ENCODE measurements at places on chromosomes 3 and 15.

DNA sequence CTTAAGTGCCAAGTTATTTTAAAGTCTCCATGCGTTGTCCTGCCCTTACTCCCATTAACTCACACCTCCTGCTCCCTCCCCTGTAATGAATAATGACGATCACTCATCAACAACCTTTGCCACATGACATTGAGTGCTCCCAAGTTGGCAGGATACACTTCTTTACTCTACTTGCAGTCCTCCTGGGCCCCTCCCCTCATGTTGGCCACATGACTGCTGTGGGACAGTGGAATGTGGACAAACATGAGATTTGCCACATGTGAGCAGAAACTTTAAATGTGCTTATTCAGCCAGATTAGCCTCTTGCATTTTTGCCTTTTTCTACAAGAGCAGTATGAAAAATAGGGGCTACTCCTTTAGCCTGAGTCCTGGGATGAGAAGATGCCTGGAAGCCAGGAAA is 167.9 kb downstream of the DCLK3 start:
- no peak for DNase-seq

DNA sequence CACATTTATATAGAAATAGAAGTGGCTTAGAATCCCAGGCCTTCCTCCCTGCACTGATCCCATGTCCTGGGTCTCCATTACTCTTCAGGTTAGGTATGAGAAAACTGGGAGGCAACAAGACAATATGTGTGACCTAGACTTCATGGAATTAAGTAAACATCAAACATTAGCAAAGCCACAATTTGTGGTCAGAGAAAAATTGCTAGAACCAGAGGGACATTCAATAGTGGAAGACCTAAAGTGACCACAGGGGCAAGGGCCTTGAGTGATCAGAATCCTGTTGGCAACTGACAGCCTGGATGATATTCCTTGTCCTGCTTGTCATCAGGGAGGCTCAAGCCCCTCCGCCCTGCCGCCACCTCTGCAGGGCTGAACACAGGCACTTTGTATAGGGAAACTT is 322.8 kb upstream of the CTNNB1 start:
- no peak for DNase-seq

DNA sequence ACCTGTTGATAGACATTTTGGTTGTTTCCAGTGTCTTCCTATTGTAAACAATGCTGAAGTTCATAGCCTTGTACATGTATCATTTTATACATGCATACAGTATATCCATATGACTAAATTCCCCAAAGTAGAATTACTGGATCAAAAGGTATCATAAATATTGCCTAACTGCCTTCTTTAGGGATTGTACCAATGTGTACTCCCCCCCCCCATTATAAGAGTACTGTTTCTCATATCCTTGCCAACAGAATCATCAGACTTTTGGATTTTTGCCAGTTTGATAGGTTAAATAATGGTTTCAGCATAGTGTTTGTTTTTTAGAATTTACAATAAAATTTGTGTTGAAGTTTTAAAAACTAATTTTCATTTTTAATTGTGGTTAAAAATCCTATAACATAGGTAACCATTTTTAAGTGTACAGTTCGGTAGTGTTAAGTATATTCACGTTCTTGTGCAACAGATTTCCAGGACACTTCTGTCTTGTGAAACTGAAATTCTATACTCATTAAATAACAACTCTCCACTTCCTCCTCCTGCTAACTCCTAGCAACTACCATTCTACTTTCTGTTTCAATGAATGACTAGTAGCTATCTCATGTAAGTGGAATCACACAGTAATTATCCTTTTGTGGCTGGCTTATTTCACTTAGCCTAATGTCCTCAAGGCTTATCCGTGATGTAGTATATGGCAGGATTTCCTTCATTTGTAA is 30.8 kb upstream of the MAP3K13 start:
- no peak for DNase-seq

DNA sequence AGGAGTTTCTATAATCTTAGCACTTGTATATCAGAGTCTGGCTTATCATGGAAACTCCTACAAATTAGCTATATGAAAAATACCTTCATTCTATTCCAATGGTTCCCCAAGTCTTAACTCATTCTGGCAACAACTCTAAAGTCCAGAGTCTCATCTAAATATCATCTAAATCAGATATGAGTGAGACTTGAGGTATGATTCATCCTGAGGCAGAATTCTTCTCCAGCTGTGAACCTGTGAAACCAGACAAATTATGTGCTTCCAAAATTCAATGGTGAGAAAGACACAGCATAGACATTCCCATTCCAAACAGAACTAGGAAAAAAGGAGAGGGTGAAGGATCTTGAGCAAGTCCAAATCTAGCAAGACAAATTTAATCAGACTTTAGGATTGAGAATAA is 138.8 kb downstream of the THRB start:
- DNase-seq = no peak

DNA sequence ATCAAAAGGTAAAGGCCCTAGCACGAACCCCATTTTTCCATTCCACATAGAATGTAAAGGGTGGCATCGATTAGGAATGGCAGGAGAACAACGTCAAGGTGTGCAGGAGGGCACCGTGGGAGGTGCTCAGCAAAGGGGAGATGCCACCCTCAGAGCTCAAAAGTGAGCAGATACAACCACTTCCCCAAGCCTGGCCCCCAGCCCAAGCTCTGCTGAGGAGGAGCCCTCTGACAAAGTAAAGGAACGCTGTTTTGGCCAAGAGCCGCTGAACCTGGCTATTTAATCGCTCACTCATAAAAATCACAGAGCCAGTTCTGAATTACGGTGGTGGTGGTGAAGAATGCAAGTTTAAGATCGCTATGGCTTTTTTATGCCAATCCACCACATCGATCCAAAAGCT is 12.4 kb downstream of the GNB5 start:
- no peak for DNase-seq

DNA sequence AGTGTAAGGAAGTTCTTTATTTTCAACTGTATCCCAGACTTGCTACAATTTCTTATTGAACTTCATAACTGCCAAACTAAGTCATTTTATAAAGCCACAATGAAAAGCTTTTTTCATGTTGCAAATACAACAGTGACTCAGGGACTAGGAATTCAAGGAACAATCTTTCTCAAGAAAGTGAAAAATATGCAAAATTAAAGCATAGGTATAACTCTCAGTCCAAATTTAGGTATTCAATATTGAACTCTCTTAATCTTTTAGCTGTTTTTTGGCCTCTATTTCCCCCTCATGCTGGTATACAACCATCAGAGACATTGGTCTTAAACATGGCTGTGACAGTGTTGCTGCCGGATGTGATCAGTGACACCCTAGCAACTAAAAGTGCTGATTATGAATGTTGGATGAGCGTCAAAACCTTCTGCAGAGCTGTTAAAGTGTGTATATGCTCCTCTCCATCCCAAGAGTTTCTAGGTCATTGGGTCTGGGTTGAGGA is 476.9 kb downstream of the ZNF385D start:
- no peak for DNase-seq

DNA sequence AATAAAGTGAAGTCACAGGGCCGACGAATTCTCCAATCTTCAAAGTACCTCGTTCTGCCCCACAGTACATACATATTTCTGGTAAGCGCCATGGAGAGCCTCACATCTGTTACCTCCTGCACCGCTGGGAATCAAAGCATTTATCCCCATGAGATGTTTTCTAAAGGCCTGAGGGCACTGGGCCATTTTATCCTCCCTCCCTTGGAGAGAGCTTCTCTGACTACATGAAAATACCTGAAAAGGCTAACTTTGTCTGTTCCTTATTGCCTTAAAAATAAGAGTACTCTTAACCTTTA is 148.1 kb downstream of the RORA start:
- DNase-seq = no peak

- no peak for DNase-seq
These were observed 242.0 kb upstream of the FEZF2 start for GRCh38 chr3:62615258-62615849.

DNA sequence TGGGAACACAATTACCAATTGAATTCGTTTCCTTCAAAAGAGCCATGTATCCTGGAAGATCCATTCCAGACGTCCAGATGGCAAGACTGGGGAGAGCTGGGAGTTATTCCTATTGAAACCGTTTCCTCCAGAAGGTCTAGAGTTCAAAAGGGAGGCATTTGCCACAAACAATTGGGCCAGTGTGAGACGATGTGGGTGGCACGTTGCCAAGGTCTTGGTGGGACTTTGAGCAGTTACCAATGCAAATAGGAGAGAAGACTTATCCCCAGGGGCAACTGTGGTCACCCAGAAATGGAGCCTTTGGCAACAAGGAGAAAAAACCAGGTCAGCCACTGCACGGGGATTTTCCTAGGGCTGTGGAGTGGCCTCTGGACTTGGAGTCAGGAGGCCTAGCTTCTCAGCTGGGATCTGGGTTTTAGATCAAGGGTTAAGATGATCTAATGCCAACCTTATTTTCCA is 29.6 kb upstream of the TLE3 start:
- no peak for DNase-seq

DNA sequence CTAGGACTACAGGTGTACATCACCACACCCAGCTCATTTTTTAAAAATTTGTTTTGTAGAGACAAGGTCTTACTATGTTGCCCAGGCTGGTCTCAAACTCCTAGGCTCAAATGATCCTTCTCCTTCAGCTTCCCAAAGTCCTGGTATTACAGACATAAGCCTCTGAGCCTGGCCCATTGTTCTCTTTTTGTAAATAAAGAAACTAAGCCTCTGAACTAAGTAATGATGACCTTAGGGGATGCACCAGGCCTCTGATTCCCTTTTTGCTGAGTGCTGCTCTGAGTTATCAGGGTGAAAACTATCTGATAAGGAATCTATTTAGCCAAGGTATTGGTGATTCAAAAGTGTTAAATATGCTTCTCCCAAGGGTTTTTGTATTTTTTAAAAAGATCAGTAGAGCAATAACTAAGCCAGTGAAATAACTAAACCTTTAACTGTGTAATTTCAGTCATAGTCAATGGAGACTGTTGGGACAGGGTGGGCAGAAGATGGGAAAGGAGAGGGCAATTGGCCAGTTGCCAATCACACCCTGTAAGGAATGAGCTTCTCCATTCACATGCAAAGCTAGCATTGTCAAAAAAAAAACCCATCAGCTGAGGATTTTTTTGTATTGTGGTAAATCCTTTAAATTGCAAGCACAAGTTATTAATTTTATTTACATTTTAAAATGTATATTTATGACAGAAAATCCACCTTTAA is 194.8 kb upstream of the PFN2 start:
- no peak for DNase-seq

DNA sequence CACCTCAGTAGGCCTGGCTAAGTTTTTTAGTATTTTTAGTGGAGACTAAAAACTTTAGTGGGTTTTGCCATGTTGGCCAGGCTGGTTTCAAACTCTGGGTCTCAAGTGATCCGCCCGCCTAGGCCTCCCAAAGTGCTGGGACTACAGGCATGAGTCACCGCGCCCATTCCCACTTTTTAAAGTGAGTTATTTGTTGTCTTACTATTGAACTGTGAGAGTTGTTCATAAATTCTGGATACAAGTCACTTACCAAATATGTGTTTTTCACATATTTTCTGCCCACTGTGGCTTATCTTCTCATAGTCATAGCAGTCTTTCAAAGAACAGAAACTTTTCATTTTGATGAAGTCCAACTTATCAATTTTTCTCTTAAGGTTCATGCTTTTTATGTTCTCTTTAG is 29.9 kb upstream of the SPSB4 start:
- no peak for DNase-seq
